ENCODE measurements at places on chromosomes 4 and X.

GRCh38 chrX:7254144-7254543 is 106.2 kb upstream of the PUDP start:
- DNase-seq: no peak

DNA sequence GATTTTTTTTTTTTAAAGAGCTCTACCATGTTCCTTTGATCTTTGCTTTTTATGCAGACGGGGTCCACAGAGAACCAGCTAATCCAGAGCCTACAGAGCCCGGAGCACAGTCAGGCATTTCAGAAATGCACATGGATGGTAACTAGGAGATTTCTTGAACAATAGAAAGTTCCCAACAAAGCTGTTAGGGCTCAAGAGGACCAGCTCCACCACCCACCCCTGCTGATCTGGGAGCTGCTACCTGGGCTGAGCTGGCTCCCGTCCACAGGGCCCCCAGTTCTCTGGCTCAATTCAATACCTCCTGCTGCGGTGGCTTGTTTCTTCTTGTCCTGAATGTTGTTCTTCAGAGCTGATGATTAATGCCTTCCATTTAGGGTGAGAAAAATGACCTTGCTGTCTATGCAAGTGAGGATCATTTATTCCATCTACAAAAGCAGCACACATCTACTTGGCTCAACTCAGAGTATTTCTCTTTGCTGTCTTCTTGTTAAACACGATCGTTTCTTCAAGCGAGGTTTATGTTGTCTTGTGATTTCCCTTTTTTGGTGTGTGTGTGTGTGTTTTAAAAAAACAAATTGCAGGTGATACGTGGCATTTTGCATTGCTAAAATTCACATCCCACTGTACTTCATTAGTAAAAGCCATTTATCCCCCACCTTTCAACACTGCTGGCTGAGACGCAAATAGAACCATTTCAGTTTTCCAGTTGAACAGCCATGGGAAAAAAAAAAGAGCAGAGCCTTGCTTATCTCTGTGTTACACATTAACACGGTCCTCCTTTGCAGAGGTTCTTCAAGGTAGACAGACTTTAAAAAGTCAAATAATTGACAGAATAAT is 31.3 kb downstream of the IGFBP7 start:
- no peak for DNase-seq

DNA sequence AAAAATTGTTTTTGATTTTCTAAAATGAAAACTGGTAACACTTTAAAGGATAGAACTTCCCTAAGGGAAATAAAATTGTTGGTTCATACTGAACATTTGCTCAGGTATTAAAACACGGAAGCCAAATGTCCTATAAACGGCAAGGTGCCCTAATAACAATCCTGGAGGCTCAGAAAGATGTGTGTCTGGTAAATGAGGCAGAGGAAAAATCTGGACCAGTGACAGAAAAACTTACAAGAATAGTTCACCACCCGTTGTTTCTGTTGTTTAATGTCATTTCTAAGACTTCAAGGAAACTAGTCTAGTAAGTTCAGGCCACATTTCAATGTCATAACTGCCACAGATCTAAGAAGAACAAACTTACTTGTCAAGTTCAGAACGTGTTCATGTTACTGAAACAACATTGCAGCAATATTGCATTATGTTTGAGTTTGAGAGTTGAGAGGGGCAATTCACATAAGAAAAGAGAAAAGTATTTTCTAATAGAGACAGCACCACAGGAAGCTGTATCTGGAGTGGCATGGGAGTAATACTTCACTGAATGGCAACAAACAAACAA is 476.6 kb downstream of the GRXCR1 start:
- DNase-seq: no peak

GRCh38 chr4:152094970-152095700 is 334.3 kb upstream of the GATB start:
- no peak for DNase-seq

DNA sequence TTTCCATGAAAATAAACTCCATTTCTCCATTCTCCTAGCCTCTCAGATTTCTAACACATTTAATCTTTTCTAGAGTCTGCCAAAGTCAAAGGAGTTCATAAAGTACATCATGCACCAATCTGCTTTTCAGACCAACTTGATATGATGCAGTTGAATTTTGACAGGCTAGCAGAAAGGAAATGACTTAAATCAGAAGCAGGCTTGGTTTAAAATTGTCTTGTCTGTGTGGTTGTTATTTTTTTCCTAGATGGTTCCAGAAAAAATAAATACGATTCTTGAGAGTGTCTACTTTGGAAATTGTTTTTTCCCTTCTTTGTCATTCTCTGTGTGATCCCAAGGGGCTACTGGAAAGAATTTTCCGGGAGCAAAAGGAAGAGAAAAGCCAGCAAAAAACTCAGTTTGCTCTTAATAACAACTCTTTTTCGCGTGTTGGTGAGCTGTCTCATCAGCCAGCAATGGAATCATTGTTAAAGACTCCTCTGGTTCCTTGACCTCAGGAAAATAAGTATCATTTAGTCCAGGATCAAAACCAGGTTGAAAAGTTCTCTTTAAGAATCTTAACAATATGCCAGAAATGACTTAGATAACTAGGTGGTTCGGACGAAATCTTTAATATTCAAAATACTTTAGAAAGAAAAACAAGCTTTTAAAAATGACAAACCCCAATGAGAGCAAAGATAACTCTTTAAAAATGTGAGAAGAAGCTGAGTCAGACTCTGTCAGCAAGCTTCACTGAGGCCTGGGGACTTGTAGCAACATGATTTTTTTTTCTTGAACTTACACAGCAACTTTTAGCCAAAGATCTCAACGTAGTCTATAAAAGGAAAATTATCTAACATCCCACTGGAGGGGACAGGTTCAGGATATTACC is 49.7 kb upstream of the GAB1 start:
- no peak for DNase-seq

- no peak for DNase-seq
These were observed 25.8 kb upstream of the KLHL34 start for GRCh38 chrX:21683941-21684340.

DNA sequence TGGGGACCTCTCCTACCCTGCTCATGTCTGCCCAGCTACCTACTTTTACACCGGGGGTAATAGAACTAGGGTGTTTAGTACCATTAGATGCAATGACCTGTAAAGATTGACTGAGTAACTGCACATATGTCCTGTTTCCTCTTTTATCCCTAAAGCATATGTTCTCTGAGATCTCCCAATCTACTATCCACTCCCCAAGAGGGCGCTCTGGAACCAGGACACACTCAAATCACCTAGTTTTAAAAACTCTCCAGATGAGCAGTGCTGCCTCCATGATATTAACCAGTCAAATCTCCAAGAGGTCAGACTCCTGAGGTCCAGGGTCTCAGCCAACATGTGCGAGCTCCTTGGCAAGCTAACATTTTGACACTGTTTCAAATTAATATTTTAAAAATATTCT is 87.0 kb upstream of the TSPAN5 start:
- DNase-seq: no peak

DNA sequence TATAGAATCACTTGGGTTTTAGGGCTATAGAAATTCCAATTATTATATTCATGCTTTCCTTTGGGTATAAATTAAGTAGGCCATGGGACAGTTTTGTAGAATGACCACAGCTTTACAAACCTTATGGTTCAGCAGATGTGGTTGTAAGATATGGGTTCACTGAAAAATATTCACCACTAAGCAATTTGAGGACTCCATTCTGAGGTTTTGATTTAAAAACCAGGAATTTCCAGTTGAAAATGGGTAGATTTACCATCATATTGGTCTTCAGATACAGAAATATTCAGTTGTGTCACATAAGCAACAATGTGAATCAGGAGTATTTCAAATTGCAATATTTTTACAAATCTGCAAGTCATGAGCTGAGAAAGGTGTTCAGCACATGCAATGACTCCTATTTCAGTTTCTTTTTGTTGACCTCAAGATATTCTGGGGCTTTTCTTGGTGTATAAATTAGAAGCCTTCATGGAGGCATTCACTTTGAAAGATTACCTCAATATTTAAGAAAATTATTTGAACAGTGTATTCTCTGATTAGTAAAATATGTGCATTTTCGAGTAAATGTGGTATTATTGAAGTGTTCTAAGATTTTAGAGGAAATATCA is 218.4 kb upstream of the HCCS start:
- no peak for DNase-seq

- DNase-seq: no peak
These were observed 55.0 kb downstream of the FBXW7 start for GRCh38 chr4:152480901-152481300.

DNA sequence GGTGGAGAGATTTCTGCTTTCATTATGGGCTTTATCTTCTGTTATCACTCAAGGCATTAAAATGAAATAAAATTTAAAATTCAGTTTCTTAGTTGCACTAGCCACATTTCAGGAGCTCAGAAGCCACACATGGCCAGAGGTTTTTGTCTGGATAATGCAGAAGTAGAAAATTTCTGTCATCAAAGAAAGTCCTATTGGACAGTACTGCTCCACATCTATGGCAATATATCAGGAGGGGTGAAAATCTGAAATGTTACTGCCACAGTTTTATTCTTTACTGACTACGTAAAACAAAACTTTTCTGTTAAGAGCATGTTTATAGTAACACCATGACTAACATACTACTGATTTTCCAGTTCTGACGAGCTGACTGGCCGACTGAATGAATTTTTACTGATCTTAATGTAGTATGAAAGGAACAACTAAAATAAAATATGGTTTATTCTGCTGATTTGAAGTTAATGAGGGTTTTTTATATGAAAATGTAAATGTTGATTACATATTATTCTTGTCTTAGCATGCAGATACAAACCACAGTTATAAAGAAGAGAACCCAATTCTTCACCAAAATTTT is 264.0 kb upstream of the HAND2 start:
- no peak for DNase-seq

All from T-helper 22 cell (primary cell).